ENCODE measurements at places on chromosomes 7 and 10.

DNA sequence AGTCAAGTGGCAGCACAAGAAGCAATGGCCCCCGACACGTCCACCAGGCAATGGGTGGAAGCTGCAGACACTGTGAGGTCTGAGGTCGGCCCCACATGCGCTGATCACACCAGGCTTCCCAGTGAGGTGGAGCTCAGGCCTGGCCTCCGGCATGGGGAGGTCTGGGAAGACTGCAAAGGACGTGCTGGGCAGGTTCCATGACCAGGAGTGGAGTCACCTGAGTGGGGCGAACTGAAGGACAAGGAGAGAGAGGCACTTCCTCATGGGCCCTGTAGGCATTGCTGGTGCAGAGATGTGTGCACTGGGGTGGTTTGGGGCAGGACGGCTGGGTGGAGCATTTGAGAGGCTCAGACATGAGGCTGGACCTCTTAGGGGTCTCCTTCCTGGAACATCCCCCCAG lies 35.1 kb downstream of the C10orf120 start:
- DNase-seq: no peak

- no peak for DNase-seq
Observed at GRCh38 chr10:132102717-132103110, 37.0 kb downstream of the JAKMIP3 start.

GRCh38 chr7:143906895-143907294 lies 4.9 kb upstream of the TCAF1 start:
- no peak for DNase-seq

GRCh38 chr7:73774923-73775322 lies 4.9 kb upstream of the CLDN3 start:
- DNase-seq: no peak

DNA sequence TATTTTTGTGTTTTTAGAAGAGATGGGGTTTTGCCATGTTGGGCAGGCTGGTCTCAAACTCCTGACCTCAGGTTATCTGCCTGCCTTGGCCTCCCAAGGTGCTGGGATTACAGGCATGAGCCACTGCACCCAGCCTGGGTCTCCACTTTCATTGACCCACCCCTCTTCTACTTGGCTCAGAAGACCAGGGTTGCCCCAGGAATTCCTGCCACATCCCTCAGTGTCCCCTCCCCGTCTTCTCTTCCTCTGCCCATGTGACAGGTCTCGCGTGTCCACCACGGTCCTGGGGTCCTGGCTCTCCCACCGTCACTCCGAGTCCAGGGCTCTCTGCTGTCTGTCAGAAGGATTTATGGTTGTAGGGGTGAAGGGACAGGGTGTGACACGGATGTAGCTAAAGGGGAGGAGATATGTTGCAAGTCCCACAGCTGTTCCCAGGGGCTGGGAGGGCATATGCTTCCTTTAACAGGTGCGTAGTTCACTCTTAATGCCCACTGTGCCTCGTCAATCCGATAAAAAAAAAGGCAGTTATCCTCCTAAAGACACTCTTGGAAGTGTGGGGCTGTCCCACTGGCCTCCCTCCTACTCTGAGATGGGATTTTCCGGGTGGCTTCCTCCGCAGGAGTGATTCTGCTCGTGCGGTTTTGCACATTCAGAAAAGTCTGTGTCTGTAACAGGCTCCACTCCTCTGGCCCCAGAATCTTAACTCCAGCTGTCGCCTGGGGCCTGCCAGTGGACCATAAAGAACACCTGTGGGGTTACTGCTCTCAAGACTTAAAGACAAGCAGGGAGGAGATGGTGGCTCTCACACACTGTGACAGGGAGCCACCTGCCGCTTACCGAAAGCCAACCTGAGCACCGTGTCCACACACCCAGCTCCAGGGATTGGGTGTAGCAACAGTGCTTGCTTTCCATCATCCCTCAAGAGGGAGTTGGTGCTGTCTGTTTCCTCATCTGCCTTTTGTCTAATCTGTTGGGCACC lies 36.7 kb upstream of the SHH start:
- DNase-seq: no peak

GRCh38 chr7:101717628-101718357 lies 88.7 kb upstream of the MYL10 start:
- DNase-seq: no peak

- no peak for DNase-seq
Observed at GRCh38 chr7:6317797-6318438, 45.5 kb upstream of the CYTH3 start.

Measured in NCI-H446 (cell line).